ENCODE measurements at places on chromosomes 5 and 9.

DNA sequence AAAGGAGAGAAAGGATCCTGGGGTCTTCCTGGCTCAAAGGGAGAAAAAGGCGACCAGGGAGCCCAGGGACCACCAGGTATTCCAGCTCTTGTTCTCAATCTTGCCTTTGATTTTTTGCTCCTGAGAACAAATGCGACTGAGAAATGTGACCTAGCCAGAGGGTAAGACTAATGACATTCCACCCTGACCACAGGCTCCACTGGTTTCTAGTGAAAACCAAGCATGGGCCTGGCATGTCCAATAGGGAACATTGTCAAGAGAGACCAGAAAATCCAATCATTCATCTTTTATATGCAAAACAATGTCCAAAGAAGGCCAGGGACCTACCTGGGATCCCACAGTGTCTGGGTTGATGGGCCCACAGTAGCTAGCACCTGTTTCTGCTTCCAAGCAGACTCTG lies 50.3 kb upstream of the TGFBR1 start:
- DNase-seq = no peak

- no peak for DNase-seq
Measured at GRCh38 chr5:93349613-93350012, 231.4 kb downstream of the NR2F1-AS1 start.

DNA sequence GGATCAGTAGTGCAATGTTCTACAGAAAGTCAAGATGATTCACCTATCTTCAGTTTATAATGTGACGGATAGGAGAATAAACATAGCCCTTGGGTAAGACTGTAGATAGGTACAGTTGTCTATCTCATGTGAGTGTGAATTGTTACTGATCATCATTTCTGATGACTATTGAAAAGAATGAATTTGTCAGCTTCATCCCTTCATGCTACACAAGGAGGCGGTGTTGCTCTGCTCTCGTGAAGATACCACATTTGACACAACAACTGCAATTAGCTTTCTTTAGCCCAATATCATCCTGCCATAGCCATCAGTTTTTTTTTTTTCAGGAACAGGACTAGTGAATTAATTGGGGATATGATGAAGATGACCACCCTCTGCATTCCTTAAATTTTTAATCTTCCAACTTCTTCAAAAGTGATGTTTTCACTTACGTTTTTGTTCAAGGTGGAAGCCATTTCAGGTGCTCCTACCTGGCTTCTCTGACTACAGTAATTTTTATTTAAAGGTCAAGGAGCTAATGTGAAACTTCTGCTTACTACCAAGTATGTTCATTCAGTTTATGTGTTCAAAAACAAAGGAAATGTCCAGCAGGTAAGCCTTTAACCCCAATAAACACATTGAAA lies 152.9 kb upstream of the MOCS2 start:
- no peak for DNase-seq

DNA sequence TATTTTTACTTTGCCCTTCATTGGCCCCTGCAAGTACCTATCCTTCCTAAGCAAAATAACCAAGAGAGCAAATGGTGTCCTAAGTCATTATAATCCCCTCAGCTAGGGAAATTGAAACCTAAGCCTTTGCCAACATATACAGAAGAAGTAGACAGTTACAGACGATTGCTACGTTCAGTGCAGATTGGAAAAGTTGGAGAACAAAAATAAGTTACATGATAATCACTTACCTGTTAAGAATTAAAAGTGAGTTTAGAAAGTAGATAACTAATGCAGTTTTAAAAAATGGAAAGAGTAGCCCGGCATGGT lies 244.8 kb downstream of the MPDZ start:
- no peak for DNase-seq

GRCh38 chr5:108238936-108239887 lies 142.7 kb downstream of the FBXL17 start:
- DNase-seq = no peak

GRCh38 chr9:35136866-35137265 lies 21.2 kb upstream of the ATOSB start:
- DNase-seq = no peak
